ENCODE measurements at places on chromosomes 16 and 17.

- no peak for DNase-seq
These were observed 14.1 kb downstream of the C17orf67 start for GRCh38 chr17:56819431-56820145.

GRCh38 chr16:21666772-21667171 lies 3.0 kb downstream of the OTOA start:
- no peak for DNase-seq

DNA sequence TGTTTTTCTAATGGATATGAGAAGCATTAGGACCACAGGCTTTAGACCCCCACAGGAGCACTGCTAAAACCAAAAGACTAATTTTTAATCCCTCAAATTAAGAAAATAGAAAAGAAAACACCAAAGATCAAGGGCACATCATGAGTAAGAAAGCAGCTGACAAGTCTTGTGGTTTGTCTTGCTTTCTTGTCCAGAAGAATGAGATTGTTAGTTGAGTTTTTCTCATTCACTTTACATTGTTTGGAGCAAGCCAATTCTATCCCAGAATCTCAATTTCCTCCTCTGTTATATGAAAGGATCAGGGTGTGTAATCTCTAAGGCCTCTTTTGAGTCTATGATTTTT lies 899.0 kb downstream of the KCNJ2 start:
- DNase-seq, result no peak

DNA sequence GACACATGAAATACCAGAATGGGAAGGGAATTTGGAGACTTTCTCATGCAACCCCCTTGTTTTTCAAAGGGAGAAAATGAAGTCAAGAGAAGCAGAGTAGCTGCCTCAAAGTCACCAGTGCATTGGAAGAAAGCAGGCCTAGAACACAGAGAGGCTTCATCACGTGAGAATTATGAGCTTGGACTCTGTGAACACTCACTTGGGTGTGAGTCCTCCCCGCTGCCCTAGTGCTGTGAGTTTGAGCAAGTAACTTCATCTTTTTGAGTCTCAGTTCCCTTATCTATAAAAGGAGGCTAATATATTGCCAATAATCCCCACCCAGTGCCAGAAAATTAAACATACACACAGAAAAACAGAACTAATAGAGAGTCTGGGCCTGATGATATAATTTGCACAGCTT lies 315.8 kb downstream of the XYLT1 start:
- no peak for DNase-seq

- no peak for DNase-seq
These were observed 50.1 kb downstream of the TOM1L2 start for GRCh38 chr17:17922070-17922614.

DNA sequence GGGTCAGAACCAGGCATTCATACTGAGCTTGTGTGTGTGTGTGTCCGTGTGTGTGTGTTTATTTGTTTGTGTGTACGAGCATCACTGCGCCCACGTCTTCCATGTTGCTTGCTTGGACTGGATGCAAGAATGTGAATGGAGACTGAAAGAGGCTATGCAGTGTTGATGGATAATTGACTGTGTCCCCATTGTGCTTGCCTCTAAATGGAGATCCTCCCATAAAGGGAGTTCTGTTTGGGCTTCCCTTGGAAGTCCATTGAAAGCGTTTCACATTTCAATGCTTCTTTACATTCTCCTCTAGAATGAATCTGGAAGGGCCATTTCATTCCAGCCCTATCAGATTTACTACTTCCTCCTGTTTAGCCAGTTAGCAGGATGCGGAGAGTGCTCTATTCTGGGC lies 124.0 kb downstream of the GP2 start:
- DNase-seq, result no peak

- DNase-seq, result no peak
These were observed 41.7 kb upstream of the JPH3 start for GRCh38 chr16:87560428-87561199.

DNA sequence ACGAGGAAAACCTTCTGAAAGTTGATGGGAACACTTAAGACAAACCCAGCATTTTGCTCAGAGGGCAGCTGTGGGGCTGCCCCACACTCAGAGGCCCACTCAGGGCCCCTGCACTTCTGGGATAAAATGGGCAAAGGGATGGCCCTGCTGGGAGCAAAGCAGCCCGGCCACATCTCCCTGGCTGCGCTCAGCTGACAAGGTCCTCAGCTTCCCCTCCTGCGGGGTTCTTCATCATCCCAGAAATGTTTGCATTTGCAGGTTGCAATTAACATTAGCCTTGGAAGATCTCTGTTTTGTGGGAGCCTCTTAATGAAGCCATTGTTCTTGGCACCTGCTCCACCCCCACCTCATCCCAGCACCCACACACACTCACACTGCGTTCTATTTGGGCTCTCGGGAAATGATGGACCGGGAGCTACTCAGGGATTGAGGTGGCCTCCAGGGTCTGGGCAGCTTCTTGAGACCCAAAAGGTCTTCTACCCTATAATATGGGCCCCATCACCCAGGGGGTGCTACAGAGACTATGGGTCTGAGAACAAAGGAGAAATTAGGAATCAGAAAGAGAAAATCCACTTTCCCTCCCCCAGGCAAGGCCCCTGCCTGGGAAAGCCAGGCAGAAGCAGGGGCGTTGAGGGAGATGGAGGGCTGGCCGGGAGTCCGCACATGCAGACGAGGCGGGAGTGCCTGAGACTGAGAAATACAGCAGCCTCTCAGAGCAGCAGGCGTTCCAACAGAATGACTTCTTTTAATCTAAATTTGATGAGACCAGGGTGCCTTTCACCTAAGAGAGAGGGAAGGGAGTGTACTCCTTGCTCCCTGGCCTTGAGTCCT lies 53.7 kb upstream of the RPL38 start:
- DNase-seq, result peak; percentile 77

DNA sequence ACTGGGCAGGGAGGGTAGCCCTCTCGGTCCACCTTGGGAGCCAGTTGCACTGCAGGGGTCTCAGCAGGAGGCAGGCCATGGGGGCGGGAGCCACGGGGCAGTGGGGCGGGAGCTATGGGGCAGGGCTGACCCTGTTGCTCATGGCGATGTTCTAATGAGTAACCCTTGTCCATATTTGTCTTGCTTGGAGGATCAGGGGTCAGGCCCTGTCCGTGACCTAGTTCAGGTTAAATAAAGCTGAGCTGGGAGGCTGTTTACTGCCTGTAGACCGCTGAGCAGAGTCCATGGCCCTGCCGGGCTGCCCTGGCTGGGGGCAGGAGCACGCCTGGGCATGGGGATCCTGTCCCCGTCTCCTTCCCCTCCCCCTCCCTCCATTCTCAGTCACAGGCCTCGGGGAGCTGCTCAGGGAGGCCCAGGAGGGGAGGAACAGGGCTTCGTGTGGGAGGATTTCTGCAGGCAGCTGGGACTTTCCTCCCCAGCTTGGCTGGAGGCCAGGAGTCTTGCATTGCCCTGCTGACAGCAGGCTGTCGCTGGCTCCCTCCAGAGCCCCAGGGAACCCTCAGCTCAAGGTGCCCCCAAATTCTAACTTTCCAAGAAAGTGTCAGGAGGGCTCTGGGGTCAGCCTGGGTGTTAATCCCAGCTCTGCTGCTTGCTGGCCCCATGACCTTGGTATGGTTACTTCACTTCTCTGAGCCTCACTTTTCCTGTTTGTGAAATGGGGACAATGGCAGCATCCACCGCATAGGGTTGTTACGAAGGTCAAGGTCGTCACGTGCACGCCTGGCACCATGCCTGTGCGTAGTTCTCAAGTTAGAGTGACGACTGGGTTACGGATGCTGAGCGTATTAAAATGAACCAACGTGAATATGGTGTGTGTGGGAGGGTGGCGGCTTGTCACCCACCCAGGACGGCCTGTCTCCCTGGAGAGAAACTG lies 6.1 kb upstream of the SERPINF2 start:
- no peak for DNase-seq

DNA sequence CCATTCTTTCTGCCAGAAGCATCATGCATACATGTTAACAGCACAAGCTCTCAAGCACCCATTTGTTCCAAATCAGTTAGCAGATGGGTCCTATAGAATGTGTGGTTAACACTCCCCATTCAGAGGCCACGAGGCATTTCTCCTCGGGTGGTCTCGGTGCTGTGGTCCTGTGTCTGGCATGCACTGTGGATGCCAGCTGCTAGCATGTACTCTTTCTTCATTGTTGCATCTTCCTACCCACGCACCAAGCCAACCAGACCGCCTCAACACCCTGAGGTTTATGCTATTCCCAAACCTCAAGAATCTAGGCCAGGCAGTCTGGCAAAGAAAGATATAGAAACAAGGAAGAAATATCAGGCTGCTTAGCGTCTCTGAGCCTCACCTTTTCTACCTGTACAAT lies 27.8 kb upstream of the MRTFB start:
- no peak for DNase-seq

DNA sequence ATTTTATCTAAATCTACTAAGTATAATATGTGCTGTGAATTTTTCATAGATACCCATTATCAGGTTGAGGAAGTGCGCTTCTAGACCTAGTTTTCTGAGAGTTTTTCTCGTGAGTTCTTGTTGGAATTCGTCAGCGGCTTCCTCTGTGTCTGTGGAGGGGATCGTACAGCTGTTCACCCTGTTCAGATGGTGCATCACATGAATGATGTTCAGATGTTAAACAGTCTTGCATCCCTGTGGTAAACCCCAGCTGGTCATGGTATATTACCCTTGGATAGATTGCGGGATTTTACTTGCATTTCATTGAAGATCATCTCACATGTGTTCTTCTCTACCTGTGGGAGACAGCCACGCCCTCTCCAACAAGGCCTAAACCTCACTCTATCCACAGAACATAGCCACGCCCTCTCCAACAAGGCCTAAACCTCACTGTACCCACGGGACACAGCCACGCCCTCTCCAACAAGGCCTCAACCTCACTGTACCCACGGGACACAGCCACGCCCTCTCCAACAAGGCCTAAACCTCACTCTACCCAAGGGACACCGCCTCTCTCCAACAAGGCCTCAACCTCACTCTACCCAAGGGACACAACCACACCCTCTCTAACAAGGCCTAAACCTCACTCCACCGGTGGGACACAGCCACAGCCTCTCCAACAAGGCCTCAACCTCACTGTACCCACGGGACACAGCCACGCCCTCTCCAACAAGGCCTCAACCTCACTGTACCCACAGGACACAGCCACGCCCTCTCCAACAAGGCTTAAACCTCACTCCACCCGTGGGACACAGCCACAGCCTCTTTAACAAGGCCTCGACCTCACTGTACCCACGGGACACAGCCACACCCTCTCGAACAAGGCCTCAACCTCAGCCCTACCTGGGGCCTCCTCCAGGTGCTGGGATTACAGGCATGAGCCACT lies 180.2 kb upstream of the CHMP6 start:
- DNase-seq, result no peak

- no peak for DNase-seq
These were observed 1243.8 kb downstream of the CDH8 start for GRCh38 chr16:60792437-60792836.

DNA sequence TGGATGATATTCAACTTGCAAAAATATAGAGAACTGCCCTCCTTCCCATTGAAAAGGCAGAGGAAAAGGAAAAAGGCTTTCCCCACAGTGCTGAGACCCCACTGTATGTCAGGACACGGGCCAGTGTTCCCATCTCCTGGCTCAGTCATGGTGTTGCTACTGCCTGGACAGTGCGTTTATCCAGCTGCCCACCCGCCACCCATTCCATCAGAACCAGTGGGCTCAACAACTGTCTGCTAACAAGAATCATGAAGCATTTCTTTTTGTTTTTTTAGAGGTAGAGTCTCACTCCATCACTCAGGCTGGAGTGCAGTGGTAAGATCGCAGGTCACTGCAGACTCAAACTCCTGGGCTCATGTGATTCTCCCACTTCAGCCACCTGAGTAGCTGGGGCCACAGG lies 11.3 kb downstream of the FBXO31 start:
- no peak for DNase-seq
